ENCODE measurements at places on chromosomes 2 and 18.

DNA sequence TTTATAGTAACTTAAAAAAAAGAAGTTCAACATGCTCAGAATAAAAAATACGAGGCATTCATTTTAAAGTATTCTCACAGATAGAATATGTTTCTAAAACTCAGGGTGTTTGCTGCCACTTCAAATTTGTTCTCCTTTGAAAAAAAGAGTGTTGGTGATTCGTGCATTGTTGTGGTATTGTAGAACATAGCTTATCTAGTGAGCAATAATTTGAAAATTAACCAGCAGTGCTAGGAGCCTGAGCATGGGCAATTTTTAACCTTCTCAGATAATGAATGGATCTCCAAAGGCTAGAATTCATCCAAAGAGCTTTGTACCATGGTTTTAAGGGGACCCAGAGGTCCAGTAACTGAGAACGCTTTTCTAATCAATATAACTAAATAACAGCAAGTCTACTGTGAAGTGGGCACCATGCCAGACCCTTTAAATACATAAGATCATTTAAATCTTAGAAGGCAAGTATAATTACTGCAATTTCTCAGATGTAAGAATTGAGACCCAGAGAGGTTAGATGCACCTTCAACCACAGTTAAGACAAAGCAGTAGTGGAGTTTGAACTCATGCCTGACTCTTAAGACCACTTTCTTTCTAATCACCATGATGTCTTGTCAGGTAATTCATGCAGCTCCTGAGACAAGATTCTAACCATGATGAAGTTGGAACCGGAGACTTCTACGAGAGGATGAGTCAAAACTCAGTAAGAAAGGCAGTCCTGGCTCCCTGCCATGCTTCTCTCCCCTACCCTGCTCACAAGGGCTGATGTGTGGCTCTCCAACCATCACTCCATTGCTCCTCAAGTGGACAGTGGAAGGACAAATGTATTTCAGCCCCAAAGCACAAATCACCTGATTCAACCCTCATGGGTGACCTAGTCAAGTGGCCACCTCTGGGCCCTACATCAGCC, 3.4 kb downstream of the CYRIA start:
- no peak for DNase-seq

DNA sequence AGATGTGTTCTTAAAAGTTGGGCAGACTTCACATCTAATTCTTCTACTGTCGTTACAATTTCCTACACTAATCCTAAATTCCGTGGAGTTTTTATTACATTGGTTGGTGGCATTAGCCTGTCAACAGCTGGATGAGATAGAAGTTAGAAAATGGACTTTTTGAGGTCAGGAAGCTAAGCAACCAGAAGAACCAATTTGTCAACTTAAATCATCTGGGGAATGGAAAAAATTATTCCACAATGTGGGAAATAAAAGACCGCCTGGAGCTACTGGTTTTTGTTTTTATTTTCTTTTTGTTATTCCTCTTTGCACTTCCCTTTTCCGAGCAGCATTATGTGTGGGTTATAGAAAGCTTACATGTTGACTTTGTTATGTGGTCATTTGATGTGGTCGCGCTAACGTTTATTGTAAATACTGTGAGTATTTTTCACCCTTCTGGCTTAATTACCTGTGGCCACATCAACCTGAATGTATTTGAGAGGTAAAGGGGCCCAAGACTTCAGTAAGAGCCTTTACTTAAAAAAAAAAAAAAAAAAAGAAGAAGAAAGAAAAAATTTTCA, 75.3 kb downstream of the PTPRM start:
- peak; percentile 29 for DNase-seq

- no peak for DNase-seq
Measured at GRCh38 chr2:644871-645270, 32.3 kb downstream of the TMEM18 start.

- peak; percentile 72 for DNase-seq
Measured at GRCh38 chr2:231387904-231388724, 7.4 kb upstream of the B3GNT7 start.

GRCh38 chr2:60992985-60993392, 24.5 kb upstream of the PEX13 start:
- DNase-seq, result peak; percentile 77

DNA sequence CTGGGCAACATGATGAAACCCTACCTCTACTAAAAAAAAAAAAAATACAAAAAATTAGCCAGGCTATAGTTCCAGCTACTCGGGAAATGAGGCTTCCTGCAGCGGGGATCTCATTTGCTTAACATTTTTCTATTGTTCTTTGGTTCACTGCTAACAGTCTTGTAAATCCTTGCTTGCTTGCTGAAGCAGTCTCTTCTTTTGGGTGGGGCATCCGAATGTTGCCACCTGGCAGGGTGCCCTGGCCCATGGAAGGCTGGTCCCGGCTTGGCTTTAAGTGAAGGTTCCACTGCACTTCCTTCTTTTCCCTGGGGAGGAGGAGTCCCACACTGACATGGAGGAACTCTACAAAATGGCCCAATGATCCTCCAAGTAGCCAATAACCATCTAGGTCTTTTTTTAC, 6.0 kb upstream of the ANKRD29 start:
- DNase-seq, result no peak

- no peak for DNase-seq
Measured at GRCh38 chr2:201796478-201796865, 9.9 kb upstream of the CDK15 start.

All from suppressor macrophage (primary cell).